Calu3 (cell line): ENCODE measurements at places on chromosomes 5 and 9. TPM values are rescaled to one million over a fixed set of nuclear protein-coding genes. Genes with fewer than 3 reads are reported as not detected.

- no peak for DNase-seq
These were observed 40.3 kb downstream of the CYSTM1 start for GRCh38 chr5:140215276-140215675.

The GRM6 gene
- total RNA-seq: not detected in 2 replicates

GRCh38 chr9:112072721-112073638 is 102.1 kb downstream of the SUSD1 start:
- no peak for DNase-seq

The MYMK gene
- not detected in 2 replicates for total RNA-seq
